HEK293T (cell line): ENCODE measurements at places on chromosomes 2 and 18.

DNA sequence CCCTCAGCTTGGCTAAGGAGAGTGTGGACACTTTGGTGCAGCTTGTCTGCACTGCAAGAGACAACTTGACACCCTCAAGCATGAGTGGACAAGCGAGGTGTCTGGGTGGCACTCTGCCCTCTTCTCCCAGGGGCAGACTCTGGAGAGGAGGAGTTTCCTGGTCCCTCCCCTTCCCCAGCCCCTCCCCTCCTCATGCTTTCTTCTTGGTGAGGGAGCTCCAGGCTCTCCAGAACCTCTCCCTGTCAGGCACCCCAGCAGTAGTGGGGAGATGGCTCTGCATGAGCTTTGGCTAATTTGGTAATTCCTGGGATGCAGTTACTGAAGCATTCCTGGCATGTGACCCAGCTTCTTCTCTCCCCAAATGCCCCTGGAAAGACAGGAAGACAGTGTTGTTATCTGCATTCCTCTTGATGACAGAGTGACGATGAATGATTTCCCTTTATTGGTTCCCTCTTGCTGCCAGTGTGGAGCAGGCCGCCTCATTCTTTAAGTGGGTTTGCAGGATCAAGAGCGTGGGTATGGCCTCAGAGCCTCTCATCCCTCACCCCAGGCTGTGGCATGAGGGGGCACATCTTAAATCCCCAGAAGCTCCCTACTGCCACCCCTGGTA, 89.2 kb downstream of the STPG4 start:
- no peak for DNase-seq

DNA sequence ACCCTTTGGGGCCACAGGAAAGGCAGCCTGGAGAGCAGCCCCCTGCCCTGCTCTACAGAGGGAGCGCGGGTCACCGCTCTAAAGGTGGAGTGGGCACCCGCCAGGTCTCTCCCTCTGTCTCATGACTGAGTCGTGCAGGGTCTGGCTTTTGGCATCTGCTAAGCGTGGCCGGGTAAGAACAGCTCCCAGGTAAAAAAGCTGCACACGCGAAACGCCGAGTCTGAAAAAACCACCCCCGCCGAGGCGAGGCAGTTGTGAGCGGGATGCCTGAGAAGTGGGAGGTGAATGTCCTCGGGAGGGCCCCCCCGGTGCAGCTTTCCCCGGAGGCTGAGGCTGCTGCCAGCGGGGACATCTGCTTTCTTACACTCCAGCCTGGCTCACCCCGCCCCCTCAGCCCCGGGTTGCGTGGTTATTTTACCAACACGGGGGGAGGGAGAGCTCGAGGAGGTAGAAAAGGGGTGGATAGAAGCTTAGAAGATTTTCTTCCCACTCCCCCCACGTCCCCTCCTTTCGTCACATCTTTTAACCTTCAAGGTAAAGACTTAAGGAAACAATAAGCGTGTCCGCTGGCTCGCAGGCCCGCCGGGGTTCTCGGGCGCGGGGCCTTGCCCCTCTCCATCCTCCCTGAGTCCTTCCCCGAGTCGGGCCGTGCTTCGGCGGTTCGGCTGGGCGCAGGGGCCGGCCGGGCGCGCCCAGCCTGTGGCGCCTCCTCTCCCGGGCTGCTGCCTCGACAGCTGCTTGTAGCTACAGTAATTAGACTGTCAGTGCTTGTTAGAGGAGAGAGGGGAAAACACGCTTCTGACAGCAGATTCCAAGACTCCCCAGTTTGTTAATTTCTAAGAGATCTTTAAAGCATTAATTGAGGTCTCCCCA, 70.6 kb upstream of the PSMD14 start:
- no peak for DNase-seq

DNA sequence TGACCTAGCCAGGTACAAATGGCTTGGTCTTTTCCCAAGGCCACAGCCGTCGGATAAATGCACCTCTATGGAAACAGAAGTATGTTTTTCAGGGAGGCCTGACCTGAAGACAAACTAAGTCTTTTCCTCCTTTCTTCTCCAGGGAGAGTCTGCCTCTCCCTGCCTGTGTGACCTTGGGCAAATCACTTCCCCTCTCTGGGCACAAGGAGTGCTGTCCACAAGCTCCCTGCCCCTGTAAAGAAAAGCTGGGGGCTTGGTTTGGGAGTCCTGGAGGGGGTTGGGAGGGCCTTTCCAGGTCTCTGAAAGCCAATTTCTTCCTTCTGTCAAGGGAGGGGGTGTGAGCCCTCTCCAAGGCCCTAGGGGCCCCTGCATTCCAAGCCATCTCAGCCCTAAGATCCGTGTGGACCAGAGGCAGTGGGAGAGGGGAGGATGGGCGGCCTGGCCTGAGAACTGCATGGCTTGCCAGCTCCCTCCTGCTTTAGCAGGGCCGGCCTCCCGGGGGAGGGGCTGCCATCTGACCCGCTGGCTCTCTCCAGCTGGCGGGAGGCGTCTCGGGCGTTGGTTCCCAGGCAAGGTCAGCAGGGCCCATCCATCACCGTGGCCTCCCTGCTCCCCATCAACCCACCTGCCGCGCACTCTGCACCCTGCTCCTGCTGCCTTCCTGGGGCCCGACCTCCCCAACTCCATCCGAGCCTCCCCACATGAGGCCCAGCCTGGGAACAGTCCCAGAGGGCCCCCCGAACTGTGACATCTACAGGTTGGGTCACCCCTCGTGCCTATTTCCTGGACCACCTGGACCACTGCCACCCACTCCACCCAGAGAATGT, 61.4 kb downstream of the SMAD7 start:
- no peak for DNase-seq

GRCh38 chr2:225867071-225867470, 467.6 kb downstream of the NYAP2 start:
- DNase-seq, result no peak

GRCh38 chr2:30422444-30423040, 24.5 kb upstream of the LCLAT1 start:
- DNase-seq, result no peak

DNA sequence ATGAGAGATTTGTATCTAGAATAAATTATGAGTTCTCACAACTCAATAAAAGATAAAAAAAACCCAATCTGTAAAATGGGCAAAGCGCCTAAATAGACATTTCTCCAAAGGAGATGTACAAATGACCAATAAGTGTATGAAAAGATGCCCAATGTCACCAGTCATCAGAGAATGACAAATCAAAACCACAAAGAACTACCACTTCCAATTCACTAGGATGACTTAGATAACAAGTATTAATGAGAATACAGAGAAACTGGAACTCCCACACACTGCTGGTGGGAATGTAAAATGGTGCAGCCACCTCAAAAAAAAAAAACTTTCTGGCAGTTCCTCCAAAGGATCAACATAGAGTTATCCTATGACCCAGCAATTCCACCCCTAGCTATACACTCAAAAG, 17.4 kb upstream of the COL6A3 start:
- DNase-seq, result no peak

GRCh38 chr2:19426144-19426543, 67.7 kb upstream of the OSR1 start:
- no peak for DNase-seq

- DNase-seq, result no peak
Measured at GRCh38 chr2:203799908-203800307, 67.7 kb upstream of the CTLA4 start.

- DNase-seq, result no peak
Measured at GRCh38 chr18:58572680-58573079, 56.2 kb downstream of the ALPK2 start.

- DNase-seq, result no peak
Measured at GRCh38 chr18:36761186-36761698, 67.6 kb downstream of the TPGS2 start.

GRCh38 chr2:14231391-14231898, 401.1 kb upstream of the LRATD1 start:
- DNase-seq, result no peak

GRCh38 chr2:16900405-16901025, 234.9 kb upstream of the CYRIA start:
- no peak for DNase-seq

DNA sequence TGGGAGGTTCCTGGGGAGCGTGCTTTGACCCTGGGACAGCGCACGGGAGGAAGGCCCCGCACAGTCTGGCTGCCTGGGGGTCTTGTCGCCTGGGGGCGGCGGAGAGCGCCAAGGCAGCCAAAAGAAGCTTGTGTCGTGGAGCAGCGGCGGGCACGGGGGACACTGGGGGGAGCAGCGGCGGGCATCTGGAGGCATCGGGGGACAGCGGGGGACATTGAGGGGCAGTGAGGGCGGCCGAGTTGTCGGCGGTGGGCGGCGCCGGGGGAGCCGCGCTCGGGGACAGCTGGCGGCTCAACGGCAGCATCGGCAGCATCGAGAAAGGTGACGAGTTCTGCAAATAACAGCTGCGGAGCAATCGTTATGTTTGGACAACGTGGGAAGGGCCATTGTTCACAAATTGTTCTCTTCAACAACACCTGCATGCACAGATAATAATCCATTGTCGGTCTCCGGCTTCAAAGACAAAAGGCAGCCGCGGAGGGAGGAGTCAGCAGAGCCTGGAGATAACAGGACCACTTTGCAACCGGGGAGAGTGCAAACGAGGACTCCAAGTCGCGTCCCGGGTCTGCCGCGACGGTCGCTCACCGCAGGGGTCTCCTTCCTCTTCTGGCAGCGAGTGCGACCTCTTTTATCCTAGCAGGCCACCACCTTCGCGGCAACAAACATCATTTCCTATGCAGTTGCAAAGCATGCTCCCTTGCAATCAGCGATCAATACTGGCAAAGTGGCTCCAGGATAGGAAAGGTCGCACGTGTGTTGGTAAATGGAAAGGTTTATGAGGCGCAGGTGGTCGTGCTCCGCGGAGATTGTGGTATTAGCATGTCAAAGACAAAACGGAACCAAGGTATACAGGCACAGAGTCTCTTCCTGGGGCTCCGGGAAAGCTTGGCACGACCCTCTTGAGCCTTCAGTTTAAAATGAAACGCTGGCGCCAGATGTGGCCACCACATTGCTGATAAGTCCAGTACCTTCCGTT, 132.3 kb upstream of the DLX2 start:
- DNase-seq, result peak; percentile 25

DNA sequence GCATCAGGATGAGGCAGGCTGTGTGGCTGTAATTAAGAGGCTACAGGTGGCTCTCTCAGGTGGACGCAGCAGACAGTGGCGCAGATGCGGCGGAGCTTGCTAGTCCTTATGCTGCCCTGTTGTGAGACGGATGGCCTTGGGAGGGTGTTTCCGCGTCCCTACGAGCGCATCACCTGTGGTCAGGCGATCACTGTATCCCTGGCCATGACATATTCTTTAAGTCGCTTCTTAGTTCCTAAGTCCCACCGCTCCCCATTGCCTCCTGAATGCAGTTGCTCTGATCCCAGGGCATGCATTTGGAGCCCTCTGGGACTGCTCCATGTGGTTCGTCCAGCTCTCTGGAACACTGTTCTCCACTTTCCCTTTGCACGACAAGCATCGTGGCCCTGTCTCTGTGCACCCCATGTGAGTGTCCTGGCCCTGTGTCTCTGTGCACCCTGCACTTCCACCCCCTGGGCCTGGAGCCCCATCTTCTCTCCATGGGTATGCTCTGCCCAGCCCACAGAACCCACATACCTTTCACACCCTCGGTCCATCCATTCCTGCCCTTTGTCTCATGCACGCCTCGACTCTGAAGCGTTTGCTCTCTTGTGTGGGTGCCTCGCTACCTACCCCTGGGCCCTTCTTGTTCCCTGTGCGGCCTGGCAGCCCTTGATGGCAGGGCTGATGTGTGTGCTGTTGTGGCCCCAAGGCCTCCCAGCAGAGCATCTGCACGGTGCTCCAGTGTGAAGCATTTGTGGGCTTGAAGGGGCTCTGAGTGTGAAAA, 74.4 kb downstream of the SH3RF3 start:
- DNase-seq, result no peak

GRCh38 chr2:173101687-173102086, 26.0 kb downstream of the MAP3K20 start:
- no peak for DNase-seq

GRCh38 chr2:17749753-17750438, 3.7 kb downstream of the SMC6 start:
- no peak for DNase-seq

DNA sequence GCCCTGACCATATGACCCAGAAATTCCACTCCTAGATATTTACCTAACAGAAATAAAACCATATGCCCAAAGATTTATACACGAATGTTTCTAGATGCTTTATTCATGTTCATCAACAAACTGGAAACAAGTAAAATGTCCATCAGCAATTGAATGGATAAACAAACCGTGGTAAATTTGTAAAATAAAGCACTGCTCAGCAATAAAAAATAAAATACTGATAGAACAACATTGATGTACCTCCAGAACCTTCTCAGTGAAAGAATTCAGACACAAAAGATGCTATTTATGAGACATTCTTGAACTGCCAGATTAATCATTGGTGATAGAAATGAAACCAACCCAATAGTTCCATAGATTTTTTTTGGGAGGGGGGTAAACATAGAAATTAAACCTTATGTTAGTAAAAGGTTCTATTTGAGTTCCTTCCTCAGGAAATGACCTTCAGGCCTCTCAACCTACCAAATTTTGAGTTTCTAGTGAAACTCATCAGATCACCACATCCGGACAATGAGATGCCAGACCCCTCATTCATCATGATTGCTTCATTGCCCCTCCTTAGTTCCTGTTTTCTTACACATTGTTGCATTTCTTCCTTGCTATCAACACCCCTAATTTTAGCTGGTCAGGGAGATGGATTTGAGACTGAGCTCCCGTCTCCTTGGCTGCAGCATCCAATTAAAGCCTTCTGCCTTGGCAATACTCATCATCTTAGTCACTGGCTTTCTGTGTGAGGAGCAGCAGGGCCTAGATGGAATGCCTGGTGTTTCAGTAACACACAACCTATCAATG, 203.5 kb downstream of the LPIN1 start:
- no peak for DNase-seq

DNA sequence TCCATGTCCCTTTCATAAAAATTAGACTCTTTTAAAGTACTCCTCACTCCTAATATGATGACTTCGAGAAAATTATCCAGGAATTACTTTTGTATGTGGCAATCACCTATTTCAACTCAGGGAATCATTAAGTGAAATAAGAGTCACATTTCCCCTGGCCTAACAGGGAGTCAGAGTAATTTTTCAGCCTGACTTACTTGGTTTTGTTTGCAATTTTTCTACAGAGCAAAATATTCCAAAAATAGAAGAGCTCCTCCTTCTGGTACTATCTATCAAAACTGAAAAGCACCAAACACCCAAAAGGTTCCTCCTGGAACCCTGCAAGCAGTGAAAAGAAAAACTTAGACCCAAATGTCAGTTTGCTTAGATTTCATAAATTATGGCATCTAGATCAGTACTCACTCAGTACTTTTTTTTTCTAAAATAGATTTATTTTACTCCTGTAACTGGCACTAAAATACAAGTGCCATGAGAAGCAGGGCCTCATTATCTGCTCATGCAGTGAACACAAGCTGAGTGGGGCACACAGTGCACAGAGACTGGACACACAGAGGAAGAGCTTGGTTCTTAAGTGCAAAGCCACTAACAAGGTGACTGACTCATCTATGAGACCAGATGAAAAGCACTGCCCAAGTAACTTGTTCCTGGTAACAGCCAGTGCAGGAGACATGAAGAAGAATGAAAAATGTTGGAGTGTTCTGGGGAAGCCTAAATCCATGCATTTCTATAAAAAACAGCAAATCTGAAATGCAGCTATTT, 28.7 kb downstream of the ACAA2 start:
- no peak for DNase-seq

GRCh38 chr2:120504936-120505705, 159.2 kb downstream of the INHBB start:
- no peak for DNase-seq

- no peak for DNase-seq
Measured at GRCh38 chr18:13269013-13269280, 50.4 kb downstream of the LDLRAD4 start.

GRCh38 chr2:1647417-1648240, 96.7 kb downstream of the PXDN start:
- DNase-seq, result no peak

GRCh38 chr2:44596537-44597320, 235.0 kb downstream of the CAMKMT start:
- no peak for DNase-seq

- DNase-seq, result no peak
Measured at GRCh38 chr18:26133652-26134051, at the start of gene PSMA8. Gene PSMA8 (plus strand): TSS chr18:26133869. CDS start chr18:26133966, 97 bp downstream.
